ENCODE measurements at places on chromosomes 1 and 21.

- DNase-seq, result no peak
These were observed 138.3 kb downstream of the MAP3K21 start for GRCh38 chr1:233465745-233466343.

GRCh38 chr1:95734560-95734959, 500.6 kb downstream of the RWDD3 start:
- no peak for DNase-seq

DNA sequence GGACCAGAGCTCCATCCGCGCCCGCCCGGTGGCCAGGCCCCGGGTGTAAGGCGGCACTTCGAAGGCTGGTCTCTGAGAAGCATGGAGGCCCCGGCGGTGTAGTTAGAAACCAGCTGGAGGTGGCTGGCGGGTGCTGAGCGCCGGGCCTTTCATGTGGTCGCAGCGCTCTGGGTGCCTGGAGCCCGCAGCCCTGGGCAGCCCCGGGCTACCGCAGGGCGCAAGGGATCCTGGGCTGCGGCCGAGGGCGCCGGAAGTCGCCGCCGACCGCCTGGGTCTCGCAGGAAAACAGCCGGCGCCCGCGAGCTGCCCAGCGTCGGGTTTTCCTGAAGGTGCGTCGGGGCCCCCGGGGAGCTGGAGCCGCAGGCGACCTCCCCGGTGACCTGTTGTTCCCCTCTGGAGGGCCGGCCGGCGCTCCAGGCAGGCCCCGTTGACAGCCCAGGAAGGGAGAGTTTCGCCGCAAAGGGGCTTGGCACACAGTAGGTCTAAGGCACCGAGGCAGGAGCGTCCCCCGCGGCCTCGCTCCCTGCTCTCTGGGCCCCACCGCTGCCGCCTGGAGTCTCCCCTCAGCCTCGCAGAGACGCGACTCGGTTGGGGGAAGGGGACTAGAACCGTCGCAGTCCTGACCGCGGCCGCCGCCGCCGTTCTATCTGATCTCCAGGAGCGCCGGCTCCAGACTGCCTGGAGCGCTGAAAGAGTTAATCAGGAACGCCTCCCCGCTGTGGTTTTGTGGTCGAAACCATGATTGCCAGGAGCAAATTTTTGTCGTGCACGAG, 2.7 kb downstream of the GRHL3 start:
- DNase-seq, result peak; percentile 95

DNA sequence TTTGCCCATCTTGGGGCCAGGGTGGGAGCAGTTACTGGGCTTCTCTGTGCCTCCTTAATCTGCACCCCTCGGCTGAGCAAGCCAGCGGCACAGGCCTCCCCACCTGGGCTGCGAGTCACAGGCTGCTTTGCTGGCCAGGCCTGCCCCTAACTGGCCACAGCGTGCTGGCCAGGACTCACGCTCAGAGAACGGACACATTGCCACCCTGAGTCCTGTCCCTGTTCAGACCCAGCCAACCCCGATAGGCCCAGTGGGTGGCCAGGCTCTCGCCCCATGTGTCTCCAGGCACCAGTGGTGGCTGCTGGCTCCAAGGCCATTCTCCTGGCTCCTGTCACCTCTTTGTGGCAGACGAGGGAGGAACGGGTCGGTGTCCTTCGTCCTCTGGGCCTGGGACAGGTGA, 61.3 kb downstream of the MORN1 start:
- no peak for DNase-seq

All from foreskin keratinocyte (primary cell).